Left ventricle myocardium inferior (tissue), 1 donor: ENCODE measurements at places on chromosomes 6 and 20. TPM values are rescaled to one million over a fixed set of nuclear protein-coding genes. Genes with fewer than 3 reads are reported as not detected.

GRCh38 chr6:81997090-81997926 lies 244.8 kb upstream of the TENT5A start:
- DNase-seq, result no peak

GRCh38 chr6:33407132-33407718 lies 3.6 kb upstream of the PHF1 start:
- no peak for DNase-seq

DNA sequence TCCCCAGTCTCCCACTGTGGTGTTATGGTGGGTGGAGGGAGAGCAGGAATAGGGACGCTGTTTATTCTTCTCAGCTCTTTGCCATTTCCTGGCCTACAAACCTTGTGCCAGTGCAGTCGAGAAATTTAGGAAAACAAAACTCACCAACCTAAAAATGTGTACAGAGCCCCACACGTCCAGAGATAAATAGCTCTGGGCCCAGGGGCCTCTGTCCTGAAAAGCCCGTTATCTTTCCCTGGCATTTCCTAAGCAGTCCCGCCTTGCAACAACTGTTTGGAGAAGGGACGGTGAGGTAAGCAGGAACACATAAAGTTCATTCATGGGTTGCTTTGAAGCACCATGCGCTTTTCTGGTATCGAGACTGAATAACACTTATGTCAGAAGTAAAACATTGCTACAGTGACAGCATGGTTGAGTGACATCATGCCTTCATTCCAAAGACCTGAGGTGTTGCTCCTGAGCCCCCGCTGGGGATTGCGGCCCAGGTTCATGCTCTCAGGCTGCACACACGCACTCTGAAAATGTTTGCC lies 80.1 kb upstream of the NXT1 start:
- no peak for DNase-seq

DNA sequence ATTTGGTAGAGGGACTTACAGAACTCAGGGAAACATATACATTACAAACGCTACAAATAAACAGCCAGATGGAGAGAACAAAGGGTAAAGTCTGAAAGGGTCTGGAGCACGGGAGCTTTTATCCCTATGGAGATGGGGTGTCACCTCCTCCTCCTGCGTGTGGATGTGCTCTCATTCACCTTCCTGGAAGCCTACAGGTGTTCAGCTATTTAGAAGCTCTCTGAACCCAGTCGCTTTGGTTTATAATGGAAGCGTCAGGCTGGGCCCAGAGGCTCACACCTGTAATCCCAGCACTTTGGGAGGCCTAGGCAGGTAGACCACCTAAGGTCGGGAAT lies 17.7 kb upstream of the ITCH start:
- DNase-seq, result no peak

- no peak for DNase-seq
Measured at GRCh38 chr20:58440021-58440767, 51.2 kb downstream of the VAPB start.

DNA sequence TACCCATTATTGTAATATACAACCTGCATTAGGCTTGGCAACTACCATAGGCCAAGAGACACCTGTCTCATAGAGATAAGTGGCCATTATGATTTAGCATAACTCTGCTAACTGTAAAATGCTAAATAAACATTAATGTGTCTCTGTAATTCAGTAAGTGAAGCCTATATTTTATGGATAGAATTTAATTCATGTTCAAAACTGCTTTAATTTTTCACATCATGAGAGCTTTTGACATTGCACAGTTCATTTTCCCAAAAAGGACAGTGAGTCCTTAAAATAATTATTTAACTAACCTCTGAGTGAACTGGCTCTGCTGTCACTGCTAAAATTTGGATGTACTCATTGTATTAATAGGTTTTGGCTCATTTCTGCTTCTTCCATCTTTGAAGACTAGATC lies 41.4 kb upstream of the TMX4 start:
- no peak for DNase-seq

DNA sequence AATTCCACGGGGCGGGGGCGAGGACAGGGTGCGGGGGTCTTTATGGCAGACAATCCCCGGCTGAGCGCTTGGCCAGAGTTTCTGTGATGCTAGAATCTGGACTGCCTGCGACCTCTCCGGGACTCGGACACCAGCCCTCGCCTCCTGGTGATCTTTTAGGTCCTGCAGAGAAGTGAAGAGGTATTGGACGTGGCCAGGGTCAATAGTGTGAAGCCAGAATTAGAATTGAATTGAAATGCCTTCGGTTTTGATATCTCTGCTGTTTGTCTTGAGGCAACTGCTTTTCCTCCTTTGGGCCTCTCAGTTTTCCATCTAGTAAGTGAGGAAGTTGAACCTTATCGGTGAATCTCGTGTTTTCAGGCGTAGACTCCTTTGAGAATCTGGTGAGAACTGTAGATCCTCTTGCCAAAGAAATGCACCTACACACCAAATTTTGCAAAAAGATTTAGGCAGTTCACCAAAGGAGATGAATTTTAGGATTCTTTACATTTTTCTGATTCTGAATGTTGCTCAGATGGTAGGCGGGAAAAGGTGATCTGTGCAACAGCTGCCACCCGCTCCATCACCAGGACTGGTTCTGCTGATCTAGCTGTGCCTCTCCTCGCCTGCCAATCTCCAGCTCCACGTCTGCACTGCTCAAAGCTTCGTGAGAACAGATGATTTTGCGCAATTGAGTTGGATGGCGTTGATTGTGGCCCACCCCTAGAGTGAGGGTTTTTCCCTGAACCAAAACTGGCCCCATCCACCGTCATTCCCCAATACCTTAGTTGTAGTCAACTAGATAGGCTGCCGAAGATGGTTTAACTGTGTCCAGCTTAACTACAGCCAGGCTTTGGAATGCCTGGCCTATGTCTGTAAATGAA lies 837 bp upstream of the OSER1 start:
- no peak for DNase-seq

- no peak for DNase-seq
Measured at GRCh38 chr20:31740208-31740607, 1.1 kb downstream of the TPX2 start.

GRCh38 chr20:49561806-49562205 lies 6.1 kb downstream of the PTGIS start:
- DNase-seq, result no peak

DNA sequence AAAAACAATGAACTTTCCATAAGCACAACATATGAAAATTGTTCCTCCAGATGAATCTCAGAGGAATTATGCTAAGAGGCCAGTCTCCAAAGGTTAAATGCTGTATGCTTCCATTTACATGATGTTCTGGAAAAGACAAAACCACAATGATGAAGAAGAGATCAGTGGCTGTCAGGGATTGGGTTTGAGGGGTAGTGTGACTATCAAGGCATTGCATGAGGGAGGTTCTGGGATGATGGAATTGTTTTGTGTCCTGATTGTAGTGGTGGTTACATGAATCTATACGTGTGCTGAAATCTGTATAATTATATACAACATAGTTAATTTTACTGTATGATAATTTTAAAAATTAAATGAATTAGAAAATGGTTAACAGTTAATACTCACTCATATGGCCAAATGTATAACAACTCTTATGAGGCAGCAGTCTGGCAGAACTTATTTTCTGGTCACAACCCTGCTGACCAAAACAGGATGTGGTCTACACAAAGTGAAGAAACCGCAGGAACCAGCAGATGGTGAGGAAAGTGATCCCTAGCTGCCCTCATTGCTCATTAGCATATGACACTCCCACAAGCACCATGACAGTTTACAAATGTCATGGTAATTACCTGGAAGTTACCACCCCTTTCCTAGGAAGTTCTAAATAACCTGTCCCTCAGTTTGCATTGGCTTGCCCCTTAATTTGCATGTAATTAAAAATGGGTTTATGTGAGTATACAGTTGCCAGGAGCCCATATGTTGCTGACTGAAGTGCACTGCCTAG lies 31.9 kb downstream of the NSFL1C start:
- DNase-seq, result no peak

- no peak for DNase-seq
Measured at GRCh38 chr20:63696628-63697356, at the start of gene TNFRSF6B. TNFRSF6B (plus strand) TSS chr20:63696652; CDS start chr20:63696768, 116 bp downstream.

DNA sequence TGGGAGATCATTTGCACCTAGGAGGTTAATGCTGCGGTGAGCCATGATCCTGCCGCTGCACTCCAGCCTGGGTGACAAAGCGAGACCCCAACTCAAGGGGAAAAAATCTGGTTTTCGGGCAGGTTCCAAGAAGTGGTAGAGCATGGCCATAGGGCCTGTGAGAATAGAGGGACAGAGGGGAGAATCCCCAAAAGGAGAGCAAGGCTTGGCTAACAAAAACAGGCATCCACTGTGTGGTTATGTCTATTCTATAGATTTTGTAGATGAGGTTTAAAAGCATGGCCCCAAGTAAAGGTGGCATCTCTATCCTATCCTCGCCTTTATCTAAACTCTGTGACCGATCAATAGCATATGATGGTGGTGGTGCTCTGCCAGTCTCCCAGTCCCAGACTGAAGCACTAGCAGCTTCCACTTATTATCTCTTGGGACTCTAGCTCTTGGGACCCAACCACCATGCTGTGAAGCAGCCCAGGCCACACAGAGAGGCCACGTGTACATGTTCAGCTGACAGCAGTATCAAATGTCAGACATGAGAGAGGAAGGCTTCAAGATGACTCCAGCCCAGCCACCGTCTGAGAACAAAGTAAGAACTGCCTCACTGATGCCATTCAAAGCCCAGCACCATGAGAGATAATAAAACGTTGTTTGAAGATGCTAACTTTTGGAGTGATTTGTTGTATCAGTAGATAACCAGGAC lies 27.7 kb downstream of the EIF2S2 start:
- no peak for DNase-seq

GRCh38 chr6:163354761-163355425 lies 59.6 kb upstream of the QKI start:
- peak; percentile 73 for DNase-seq

GRCh38 chr6:166530211-166531095 lies 56.0 kb downstream of the RAMACL start:
- no peak for DNase-seq

Gene RNF39
- not detected for total RNA-seq

Gene PAQR8
- 2.0 TPM for total RNA-seq

Gene UST
- 3.3 TPM for total RNA-seq

Gene HRH3
- not detected for total RNA-seq

Gene VWA7
- 14.7 TPM for total RNA-seq

Gene MMUT
- 38.3 TPM for total RNA-seq
